ENCODE measurements at places on chromosomes 2 and 18. TPM values are rescaled to one million over a fixed set of nuclear protein-coding genes. Genes with fewer than 3 reads are reported as not detected.

DNA sequence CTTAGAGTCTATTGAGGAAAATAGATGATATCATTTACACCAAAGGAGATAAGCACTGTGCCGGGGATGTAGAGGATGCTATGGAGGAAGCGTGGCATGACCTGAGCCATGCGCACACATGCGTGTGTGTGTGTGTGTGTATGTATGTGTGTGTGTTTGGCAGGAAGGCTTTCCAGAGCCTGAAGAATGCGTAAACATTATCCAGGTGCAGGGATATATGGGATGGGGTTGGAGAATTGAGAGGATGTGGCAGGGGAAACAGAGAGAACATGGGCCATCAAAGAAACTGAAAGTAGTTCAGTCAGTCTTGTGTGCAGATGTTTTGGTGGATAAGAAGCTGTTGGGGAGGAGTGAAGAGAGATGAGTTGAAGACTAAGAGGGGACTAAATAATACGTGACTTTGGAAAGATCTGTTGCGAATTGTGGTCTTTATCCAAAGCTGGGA, 9.3 kb upstream of the STAT1 start:
- DNase-seq: no peak

DNA sequence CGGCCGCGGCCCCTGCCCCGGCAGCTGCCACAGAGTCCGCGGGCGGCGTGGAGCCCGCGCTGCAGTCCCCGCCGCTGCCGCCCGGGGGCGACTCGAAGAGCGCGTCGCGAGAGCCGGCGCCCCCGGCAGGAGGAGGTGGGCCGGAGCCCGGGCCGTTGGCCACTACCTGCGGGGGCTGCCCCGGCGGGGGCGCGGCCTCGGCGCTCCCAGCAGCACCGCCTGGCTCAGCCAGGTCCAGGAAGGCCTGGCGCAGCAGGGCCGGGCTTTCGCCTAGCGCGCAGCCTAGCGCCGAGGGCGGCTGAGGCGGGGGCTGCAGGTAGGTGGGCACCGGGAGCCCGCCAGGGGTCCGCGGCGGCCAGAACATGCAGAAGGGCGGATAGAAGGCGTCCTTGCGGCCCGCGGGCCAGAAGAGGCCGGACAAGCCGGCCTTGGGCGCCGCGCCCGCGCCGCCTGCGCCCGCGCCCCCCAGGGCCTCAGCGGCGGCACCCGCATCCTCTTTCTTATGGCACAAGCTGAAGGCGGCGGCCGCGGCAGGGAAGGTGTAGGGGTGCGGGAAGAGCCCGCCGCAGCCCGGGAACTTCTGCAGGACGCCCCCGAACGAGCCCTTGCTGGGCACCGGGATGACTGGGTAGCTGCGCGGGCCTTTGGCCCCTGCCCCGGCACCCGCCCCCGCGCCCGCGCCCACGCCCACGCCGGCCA, 3.9 kb downstream of the SKOR2 start:
- no peak for DNase-seq

DNA sequence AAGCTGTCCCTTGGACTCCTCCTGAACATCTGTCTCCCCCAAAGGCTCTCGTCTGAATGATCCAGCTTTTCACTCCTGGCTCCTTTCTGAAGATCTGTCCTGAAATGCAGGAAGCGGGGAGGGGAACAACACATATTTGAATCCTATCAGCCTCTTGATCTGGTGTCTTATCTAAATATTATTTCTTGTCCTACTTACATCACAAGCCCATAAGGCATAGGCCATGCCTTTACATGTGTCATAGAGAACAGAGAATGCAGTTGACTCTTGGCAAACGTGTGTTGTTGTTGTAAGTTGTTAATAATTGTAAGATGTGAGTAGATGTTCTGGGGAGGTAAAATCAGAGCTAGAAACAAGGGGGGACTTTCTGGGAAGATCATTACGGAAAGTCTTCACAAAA, 57.4 kb downstream of the GATA6 start:
- no peak for DNase-seq

- no peak for DNase-seq
Observed at GRCh38 chr2:49003201-49003600, 151.1 kb downstream of the FSHR start.

DNA sequence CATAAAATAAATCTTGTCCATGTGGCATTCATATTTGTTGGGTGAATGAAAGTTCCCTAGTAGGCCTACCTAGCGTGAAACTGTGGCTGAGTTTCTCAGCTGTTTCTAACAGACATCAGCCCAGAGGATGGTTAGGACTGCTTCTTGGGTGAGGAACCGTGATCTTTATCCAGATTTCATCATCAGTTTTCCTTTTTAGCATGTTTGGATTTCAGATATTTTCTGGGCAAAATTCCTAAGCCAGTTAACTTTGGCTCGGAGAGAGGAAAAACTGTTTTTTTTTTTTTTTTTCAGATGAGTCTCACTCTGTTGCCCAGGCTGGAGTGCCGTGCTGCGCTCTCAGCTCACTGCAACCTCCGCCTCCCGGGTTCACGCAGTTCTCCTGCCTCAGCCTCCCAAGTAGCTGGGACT, 53.5 kb downstream of the DGKD start:
- DNase-seq: peak; percentile 61

Gene MFSD2B
- total RNA-seq: 1.7 TPM

DNA sequence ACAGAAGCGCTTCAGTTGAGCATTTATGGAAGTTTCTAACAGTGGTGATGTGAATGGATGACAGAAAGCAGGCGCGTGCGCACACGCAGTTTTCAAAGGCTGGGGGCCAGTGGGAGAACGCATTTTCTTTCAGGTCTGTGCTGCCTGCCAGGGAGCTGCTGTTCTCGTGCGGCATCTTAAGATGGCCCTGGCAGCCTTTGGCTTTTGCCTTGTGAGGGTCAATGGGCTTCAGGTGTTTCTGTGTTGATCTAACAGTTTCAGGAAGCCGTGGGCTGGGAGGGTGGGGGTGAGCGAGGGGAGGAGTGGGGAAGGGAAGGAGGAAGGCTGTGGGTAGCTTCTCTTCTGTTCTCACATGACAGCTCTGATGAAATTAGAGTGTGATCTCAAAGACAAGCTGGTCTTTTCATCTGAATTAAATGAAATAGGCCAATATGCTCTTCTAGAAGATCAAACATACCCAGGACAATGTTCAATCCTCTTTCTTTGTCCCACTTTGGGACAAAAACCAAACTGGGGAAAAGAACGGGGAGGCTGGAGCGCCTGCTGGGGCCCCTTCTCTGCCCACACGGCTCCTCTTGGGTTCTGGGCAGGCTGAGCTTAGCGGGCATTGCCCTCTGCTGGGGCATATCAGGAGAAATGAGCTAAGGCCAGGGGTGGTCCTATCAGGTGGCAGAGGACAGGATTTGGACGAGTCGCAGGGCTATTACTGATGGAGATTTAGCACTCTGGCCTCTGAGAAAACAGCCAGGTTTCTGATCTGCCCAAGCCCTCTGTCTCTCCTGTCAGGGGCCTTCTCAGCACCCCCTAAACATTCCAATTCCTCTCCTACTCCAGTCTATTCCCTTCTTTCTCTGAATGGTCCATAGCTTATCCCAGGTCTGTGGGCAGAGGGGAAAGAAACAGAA, 126.2 kb upstream of the LGALSL start:
- peak; percentile 12 for DNase-seq

Gene IKZF2
- total RNA-seq: 4.4 TPM

DNA sequence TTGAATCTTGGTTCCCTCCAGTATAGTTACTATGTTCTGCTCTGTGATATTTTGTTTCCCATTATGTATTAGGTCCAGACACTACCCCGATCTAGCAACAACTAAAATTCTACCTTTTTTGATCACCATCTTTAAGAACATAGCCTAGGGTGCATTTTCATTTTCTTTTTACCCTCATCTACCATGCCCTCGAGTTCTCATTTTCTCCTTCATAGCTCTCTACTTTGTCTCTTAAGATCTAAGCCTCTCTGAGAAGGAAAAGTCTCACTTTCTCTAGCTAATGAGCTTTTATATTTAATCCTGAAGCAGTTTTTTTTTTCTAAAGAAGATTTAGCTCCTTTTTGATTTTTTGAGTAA, 1089.4 kb upstream of the SLC39A10 start:
- no peak for DNase-seq

DNA sequence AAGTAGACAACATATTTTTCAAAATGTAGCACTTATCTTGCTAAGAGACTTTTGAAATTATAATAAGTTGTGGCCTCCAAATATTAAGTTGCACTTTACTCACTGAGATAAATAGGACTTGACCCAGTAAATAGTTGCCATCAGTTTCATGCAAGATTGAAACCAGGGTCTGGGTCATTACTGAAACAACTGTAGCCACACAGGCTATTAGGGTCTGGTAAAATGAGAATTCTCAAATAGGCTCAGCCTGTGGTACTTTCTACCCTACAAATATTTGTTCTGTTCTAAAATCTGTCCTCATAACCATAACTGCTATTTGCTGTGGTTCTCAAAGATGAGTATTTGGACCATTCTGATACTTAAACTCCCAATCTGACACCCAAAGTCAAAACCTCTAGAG, 115.4 kb upstream of the STK17B start:
- DNase-seq: no peak

Gene EFR3B
- 4.9 TPM for total RNA-seq

DNA sequence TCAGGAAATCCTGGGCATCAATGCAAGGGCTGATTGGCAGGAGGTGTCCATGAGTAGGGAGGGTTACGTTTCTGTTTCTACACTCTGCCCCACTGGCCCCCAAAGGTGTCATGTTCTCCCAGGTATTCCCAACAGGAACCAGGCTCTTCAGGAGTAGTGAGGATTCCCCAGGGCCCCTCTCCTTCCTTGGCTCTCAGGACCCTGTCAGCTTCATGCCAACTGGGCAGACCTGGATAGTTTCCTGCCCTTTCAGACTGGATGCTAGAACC, 480.6 kb upstream of the HS6ST1 start:
- DNase-seq: no peak
